ENCODE measurements at places on chromosomes 1 and 21. TPM values are rescaled to one million over a fixed set of nuclear protein-coding genes. Genes with fewer than 3 reads are reported as not detected.

PTGER3 gene
- total RNA-seq: under 0.01 TPM

ITLN2 gene
- total RNA-seq: not detected

RNU1-4 gene
- under 0.01 TPM for total RNA-seq

SPATA1 gene
- 0.59 TPM for total RNA-seq

UTS2 gene
- total RNA-seq: not detected

SIK1 gene
- total RNA-seq: 9.0 TPM

LCK gene
- not detected for total RNA-seq

HPDL gene
- 1.4 TPM for total RNA-seq

Measured in smooth muscle cell of the umbilical artery (primary cell).